ENCODE measurements at places on chromosomes 4 and X.

- no peak for DNase-seq
These were observed 145.4 kb downstream of the QDPR start for GRCh38 chr4:17366496-17366895.

- no peak for DNase-seq
These were observed 642.5 kb upstream of the PCDH10 start for GRCh38 chr4:132506568-132506967.

DNA sequence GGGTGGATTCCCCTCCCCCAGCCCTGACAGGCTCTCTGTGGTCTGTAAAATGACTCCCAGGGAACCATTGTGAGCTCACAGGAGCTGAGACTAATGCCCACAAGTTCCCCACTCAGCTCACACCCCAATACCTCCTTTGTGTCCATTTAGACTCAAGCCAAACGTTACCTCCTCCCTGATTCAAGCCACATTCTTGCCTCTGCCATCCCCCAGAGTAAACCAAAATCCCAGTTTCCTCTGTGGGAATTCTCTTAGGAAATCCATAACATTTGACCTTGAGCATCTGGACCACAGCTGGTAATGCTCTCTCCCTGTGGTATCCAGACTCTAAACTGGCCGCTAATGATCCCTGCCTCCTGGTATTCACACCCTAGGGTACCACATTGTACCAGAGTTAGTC is 26.3 kb upstream of the KDM5C start:
- DNase-seq: no peak

DNA sequence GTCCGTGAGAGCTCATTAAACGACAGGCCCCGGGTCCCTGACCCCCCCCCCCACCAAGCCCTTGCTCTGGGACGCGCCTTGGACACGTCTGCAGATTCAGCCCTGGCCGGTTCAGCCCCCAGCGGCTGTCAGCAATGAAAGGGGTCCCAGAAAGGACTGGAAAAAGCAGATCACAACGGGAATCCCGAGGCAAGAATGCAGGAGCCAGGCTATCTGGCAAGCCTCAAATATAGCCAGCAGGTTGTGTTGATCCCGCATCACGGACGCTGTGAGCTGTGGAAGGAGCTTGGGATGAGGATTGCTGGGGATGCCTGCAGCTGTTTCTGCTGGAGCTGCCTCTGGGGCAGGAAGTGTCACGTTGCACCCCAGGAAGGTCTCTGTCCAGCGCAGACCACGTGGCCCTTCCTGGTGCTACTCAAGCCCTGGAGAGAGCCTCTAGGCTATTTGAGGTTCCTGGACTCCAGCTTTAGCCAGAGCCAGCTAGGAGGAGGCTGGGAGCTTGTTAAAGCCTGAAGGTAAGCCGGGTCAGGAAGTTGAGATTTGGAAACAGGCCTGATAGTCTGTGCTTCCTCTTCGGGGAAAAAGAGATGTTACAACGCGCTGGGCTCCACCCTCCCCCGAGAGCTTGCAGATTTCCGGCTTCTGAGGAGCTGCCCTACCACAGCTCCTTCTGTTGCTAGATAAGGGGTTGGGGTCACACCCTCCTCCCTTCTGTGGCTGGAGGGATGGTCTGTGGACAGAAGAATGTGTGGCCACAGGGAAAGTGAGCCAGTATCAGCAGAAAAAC is 19.3 kb upstream of the CSF2RA start:
- DNase-seq: no peak

DNA sequence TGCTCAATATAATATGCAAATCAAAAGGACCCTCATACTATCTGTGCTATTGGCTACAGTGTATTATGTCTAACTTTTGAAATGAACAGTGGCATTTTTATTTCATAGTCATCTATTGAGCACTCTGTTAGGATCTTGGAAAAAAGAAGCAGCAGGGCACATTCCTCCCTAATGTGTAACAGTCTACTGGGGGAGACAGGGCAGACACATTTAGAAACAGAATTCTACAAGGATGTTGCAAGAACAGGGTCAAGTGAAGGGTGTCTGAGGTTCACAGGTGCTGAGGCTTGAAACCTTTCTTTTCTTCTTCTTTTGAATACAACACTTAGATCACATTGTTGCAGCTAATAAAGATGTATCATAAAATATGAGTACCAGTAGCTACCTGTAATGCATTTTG is 129.7 kb upstream of the SLC4A4 start:
- no peak for DNase-seq

- no peak for DNase-seq
These were observed 31.7 kb downstream of the TXK start for GRCh38 chr4:48102303-48102702.

DNA sequence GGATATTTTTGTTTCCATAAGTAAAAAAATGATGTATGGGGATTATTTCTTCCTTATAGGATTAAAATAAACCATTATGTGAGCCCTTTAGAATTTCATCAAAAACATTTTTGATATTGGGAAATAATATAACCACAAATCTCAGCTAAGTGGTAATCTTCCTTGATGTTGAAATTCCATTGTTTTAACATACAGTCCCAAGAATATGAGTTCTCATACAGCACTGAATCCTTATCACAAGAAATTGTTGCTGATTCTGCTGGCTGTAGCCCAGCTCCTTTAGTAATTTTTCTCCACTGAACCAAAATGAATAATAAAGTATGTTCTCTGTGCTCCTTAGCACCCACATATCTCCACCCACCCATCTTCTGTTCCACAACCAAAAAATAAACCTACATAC is 41.9 kb upstream of the FAM47B start:
- DNase-seq: no peak

DNA sequence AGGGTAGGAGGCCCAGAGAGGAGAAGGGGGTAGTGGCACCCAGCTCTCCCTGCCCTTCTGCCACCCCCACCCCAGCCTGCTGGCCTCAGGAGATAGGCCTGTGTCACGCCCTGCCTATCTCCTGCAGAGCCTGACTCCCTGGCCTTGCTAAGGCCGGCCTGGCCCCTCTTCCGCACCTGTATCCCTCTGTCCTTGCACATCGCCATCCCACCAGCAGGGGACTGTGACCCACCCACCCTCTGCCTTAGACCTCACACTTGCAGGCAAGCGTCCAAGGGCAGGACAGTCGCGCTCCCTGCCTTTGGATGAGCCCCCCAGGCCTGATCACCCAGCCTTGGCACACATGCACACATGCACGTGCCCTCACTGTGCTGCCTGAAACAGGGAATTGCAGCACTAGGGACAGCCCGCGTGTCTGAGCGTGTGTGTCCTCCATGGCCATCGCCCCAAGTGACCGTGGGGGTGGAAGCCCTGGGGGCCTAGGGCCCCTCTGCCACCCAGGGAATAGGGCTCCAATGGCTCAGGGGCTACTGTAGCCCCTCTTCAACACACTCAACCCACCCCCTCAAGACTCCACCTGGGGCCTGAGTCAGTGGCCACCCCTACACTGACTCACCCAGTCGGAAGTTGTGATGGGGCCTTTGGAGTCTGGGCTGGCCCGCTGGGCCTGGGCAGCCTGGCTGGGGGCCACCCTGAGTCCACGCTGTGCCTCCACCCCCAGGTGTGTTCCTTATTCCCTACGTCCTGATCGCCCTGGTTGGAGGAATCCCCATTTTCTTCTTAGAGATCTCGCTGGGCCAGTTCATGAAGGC is 2.1 kb downstream of the SLC6A8 start:
- DNase-seq: no peak

GRCh38 chr4:101414496-101414895 is 67.2 kb upstream of the PPP3CA start:
- DNase-seq: no peak

DNA sequence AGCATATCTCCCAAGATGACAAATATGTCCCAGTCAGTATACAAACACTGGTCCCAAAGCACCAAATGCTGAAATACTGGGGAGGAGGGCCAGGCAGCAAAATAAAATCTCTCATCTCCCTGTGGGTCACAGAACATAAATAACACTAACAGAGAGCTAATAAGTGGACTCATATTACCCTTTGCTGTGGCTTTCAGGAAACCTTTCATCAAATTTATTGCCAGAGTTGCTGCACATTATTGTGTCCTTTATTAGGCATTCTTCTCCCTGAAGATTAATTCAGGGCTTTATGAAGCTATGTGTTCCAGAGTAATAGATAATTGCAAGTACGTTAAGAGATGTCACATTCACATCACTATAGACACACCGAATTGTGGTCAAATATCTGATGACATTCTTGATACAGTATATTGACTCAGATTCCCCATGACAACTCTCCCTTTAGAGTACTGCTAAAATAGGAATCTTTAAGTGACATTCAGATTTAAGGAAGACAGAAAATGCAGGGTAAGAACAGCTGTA is 124.1 kb upstream of the PRR32 start:
- no peak for DNase-seq

- DNase-seq: no peak
These were observed 12.7 kb upstream of the ACSL1 start for GRCh38 chr4:184838249-184839074.

GRCh38 chr4:53863736-53864365 is 200.6 kb downstream of the CHIC2 start:
- DNase-seq: no peak

- DNase-seq: no peak
These were observed 144.4 kb downstream of the NHS start for GRCh38 chrX:17519358-17519757.

DNA sequence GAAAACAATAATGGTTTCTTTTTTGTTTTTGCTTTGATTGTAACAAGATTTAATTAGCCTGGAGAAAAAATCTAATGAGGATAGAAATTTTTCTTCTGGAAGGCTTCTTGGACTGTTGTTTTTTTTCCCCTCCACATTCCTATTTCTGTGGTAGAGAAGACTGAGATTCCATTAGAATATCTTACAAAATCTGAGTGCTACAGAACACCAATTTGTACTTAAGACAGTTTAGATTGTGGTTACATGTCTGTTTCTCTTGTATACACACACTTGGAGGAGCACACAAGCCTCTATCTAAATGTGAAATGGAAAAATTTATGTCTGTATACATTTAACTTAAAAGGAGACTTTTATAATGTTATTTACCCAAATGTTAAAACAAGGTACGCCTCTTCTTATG is 176.9 kb upstream of the ARSJ start:
- DNase-seq: no peak

DNA sequence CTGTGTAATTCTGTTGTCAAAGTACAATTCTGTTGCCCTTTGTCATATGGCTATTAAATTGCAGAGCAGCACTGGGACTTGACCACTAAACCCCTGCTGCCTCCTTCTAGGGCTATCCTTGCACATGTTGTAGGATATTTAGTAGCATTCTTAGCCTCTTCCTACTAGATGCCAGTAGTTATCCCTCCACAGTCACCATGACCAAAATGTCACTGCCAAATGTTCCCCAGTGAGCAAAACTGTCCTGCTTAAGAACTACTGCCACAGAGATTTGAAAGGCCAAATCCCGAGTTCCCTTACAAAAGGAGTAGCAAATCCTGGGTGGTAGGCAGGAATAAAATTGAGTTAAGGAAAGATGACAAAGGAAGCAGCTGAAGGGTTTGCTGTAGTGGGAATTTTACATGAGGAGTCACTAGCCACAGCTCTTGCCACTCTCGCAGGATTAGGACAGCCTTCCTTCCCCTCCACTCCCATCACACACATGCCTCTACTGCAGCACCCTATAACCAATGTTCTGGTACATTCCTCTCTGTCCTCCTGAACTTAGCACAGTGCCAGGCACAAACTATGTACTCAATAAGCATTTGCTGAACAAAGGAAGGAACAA is 8.4 kb downstream of the APBB2 start:
- no peak for DNase-seq

- no peak for DNase-seq
These were observed 125.2 kb downstream of the NHS start for GRCh38 chrX:17500145-17500579.

DNA sequence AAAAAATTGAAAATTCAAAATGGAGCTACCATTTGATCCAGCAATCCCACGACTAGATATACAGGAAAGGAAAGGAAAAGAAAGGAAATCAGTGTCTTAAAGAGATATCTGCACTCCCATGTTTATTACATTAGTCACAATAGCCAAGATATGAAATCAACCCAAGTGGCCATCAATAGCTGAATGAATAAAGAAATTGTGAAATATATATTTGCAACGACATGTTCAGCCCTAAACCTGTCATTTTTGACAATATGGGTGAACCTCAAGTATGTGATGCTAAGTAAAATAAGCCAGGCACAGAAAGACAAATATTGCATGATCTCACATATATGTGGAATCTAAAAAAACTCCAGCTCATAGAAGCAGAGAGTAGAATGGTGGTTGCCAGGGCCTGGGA is 155.1 kb downstream of the ANXA5 start:
- no peak for DNase-seq

- no peak for DNase-seq
These were observed 43.8 kb upstream of the WDR1 start for GRCh38 chr4:10160281-10160856.

Data from T-helper 22 cell (primary cell).